ENCODE measurements at places on chromosomes 6 and 20.

DNA sequence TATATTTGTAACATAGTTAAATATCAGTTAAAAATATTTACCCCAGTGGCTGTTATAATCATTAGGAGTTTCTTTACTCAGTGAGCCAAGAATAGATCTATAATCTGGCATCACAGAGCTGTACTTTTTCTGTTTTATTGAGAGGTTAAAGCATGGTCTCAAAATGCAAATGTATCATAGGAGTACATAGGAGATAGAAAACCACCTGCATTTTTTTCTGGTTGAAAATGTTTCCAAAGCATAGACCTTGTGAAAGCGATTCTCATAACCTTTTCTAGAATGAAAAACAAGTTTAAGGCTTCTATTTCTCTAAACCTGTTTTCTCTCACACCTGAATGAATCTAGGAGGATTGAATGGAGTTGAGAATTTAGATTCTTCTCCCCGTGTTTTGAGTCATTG, 14.4 kb downstream of the KCNQ5 start:
- no peak for DNase-seq

- peak; percentile 26 for DNase-seq
Measured at GRCh38 chr6:145704143-145704781, 31.1 kb downstream of the EPM2A start.

GRCh38 chr20:39123185-39123557, 161.0 kb downstream of the DHX35 start:
- DNase-seq, result no peak

DNA sequence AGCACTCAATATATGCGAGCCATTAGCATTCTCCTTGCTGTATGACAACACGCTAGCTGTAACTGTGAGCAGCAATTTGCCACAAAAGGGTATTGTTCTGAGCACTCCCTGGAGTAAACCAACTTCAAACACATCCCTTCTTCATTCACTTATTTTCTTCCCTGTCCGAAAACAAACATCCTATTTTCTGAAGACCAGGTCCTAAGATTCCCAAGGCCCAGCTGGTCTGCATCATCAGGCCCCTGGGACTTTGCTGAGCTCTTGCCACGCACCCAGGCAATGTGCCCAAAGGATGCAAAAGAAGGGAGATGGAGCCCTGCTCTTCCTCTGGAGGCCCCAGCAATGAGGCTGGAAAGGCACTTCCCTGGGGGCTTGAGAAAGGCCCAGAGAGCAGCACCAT, 118.1 kb downstream of the PREX1 start:
- DNase-seq, result no peak

- no peak for DNase-seq
Measured at GRCh38 chr6:121748850-121749249, 313.4 kb downstream of the GJA1 start.

- DNase-seq, result peak; percentile 34
Measured at GRCh38 chr6:93036835-93037234, 382.5 kb downstream of the EPHA7 start.

- DNase-seq, result no peak
Measured at GRCh38 chr6:111870051-111870741, 3.1 kb downstream of the FYN start.

- no peak for DNase-seq
Measured at GRCh38 chr6:1347161-1347560, 35.3 kb downstream of the FOXQ1 start.

GRCh38 chr6:17870300-17871188, 116.9 kb downstream of the KIF13A start:
- DNase-seq, result no peak

DNA sequence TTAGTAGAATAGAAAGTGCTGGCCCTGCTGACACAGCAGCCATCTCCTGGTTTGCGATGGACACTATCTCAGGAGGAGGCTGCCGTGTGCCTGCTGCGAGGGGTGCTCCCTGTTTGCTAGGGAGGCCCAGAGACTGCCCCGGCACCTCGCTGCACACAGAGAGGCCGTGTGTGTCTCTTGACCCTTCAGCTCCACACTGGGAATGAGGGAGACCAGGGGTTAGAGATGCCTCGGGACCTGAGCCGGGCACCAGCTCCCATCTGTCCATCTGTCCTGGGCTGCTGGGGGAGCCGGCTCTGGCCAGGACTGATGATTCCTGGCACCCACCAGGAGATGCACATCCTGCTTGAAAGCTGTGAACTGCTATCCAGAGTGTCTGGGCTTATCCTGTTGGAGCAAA, 18.2 kb downstream of the PHACTR3 start:
- DNase-seq, result no peak

DNA sequence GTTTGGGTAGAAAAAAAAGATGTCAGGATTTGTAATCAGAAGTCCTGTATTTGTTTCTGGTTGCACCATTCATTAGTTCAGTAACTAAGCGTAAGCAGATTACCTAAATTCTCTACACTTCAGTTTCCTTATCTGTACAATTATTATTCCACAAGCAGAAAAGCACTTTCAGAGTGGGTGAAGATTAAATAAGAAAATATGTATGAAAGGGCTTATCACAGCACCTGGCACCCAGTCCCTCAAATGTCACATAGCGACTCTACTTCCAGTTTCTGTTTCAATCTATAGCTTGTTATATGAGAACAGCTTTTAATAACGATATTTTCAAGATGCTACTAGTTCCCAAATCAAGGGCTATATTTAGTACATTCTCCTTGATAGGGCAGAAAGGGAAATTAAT, 31.4 kb downstream of the RGS17 start:
- DNase-seq, result no peak

- DNase-seq, result peak; percentile 81
Measured at GRCh38 chr20:53736757-53737395, 143.2 kb upstream of the ZNF217 start.

DNA sequence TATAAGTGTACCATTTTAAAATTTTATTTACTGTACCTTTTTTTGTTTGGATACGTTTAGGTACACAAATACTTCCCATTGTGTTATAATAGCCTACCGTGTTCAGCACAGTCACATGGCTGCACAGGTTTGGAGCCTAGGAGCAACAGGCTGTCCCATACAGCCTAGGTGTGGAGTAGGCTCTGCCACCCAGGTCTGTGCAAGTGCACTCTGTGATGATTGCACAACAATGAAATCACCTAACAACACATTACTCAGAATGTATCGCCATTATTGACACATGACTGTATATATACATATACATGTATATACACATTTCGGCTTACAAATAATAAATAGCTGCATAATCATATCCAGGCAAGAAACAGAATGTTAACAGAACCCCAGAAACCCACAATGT, 15.4 kb downstream of the SERAC1 start:
- DNase-seq, result no peak

- DNase-seq, result peak; percentile 75
Measured at GRCh38 chr6:38095054-38095453, 275.5 kb downstream of the ZFAND3 start.

GRCh38 chr20:25398376-25399036, 7.9 kb upstream of the ABHD12 start:
- no peak for DNase-seq

GRCh38 chr6:82441047-82441855, 77.6 kb downstream of the TPBG start:
- DNase-seq, result no peak

GRCh38 chr20:51481341-51481914, 61.1 kb downstream of the NFATC2 start:
- no peak for DNase-seq

DNA sequence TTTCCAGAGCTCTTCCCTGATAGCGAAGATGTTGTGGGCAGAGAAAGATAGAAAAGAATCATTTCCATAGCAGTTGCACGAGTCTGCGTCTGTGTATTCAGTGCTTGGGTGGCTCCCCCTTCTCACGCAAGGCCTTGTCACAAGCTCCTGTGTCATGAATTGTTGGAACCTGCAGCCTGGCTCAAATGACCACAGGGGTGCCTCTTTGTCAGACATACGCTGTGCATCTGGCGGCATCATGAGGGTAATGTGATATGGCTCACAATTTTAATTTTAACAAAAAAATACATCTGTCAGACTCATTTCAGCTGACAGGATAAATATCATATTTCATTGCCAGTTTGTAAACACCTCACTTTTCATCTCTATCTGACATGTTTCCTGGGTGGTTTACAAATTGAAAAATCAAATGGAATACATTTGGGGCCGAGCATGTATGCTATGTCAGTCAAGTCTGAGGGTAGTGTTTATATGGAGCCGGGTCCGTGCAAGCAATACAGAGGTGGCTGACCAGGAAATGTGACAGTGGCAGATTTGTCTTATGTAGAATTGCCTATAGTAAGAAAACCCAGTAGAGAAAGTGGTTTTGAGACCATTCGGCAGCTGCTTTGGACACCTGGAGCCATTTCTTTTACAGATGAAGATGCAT, 90.9 kb downstream of the CAP2 start:
- no peak for DNase-seq

- DNase-seq, result no peak
Measured at GRCh38 chr20:46552460-46553420, 2.3 kb upstream of the OCSTAMP start.

DNA sequence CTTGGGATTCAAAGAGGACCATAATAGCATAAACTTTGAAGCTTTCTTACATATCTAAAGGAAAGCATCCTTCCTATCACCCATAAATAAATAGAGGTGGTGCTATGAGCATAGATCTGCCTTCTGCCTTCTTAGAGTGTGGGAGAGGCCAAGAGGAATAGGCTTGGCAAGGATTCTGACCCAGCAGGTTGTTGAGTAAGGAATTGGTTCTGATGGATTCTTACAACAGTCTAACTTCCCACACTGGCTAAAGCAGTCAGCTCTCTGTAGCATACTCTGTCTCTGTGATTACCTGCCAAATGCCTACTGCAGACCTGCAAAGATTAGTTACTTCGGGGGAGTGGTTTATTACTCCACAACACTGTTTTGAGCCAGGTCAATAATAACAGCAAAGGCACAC, 198.0 kb upstream of the RAB32 start:
- DNase-seq, result no peak

DNA sequence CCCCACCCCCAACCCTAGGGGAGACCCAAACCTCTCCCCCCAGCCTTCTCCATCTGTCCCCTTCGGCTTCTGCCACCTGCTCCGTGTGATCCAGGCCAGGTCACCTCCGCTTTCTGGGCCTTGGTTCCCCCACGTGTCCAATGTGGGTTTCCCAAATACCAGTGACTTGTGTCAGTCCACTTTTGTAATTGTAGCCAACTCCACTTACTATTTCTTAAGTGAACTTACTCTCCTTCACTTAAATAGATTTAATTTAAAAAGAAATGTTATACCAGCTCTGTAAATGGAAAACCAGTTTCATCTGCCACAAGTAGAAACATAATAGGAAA, 10.0 kb upstream of the FAM110A start:
- DNase-seq, result no peak

GRCh38 chr6:132607544-132608233, 16.4 kb downstream of the TAAR2 start:
- no peak for DNase-seq
